ENCODE measurements at places on chromosomes 4 and X.

- no peak for DNase-seq
Observed at GRCh38 chr4:6951880-6952381, 42.3 kb downstream of the TBC1D14 start.

DNA sequence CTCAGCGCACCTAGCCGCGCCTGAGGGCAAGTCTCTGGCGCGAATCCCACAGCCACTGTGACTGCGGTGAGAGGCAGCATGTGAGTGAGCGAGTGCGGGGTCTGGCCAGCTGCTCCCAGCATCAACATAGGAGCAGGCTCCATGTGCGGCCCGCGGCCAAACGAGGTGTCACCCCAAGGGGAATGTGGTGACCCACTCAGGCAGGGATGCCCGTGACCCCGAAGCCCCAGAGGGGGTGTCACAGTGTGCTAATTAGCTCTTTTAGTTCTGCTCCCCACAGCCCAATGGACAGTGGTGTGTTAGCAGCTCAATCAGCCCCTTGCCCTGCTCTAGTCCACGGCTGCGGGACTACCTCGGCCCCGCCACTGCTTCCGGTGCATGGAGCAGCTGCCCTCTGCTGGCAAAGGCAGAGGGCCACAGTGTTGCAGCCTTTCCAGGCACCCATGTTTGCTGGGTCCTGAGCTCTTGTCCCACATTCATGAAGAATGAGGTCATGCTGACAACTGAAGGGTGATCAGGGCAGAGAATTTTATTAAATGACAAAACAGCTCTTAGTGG, 61.4 kb downstream of the AGA start:
- DNase-seq, result no peak

DNA sequence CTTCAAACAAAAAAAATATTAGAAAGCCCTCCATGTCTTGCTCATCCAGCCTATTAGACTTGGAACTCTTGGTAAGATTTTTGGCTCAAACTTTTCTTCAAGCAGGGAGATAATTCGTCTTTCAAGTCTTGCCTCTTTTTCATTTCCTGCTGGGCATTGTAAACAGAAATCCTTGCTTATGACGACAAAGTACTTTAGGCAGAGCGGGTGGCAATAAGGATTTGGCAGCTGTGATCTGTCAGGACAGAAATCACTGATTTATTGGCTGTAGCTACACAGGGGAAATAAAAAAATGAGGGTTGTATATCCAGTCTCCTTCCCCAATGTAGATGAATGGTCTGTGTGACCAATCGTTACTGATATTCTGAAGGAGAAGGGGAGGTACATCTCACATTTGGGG, 121.6 kb downstream of the SLC4A4 start:
- DNase-seq, result no peak

GRCh38 chr4:101253121-101253520, 94.2 kb downstream of the PPP3CA start:
- no peak for DNase-seq

Data from muscle of arm (tissue), 14 donors.